ENCODE measurements at places on chromosomes 2 and 18.

DNA sequence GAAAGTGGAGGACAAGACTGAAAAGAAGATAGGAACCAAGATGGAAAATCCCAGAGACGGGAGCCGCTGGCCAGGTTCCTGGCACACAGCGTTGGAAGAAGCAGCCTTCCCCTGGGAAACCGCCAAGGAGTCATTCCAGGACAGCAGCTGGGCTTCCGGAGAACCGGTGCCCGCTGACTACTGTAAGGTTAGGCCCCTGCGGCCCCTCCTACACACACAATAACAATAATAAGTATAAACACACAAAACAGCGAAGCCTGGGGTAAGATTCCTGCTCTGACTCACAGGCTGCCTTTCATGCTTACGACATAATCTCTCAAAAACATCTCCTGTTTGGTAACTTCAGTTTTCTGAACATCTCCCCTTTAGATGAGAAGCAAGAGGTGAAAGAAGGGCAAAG is 28.1 kb upstream of the MYCN start:
- DNase-seq: no peak

DNA sequence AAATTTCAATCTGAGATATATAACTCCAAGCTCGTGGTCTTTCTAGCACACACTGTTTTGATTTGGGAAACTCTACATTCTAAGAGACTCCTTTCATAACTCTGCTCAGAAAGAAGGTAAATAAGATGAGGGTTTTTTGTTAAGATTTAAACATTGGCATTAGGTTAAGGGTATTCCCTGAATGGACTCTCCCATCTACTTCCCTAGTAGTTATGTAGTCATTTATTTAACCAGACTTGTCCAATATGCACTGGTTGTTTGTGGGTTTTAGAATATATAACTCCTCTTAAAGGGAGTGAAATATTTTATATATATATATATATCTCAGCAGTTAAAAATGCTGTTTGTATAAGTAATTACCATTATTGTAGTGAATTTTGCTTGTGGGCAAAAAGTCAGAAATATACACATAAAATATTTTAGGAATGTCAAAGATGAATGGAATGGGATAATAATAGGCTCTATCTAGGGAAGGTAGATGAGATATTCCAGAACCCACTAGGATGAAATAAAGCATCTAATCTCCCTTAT is 61.5 kb upstream of the WDR75 start:
- DNase-seq: no peak

- DNase-seq: no peak
These were observed 37.6 kb upstream of the ONECUT2 start for GRCh38 chr18:57397440-57398132.

- no peak for DNase-seq
These were observed 249.9 kb upstream of the EPAS1 start for GRCh38 chr2:46047290-46047689.

- no peak for DNase-seq
These were observed 15.8 kb downstream of the KCTD18 start for GRCh38 chr2:200494048-200494447.

GRCh38 chr18:10015941-10016819 is 102.4 kb downstream of the VAPA start:
- no peak for DNase-seq

Measured in ecto neural progenitor cell (in vitro differentiated cells).